Myocyte (in vitro differentiated cells): ENCODE measurements at places on chromosomes 6 and 20. TPM values are rescaled to one million over a fixed set of nuclear protein-coding genes. Genes with fewer than 3 reads are reported as not detected.

DNA sequence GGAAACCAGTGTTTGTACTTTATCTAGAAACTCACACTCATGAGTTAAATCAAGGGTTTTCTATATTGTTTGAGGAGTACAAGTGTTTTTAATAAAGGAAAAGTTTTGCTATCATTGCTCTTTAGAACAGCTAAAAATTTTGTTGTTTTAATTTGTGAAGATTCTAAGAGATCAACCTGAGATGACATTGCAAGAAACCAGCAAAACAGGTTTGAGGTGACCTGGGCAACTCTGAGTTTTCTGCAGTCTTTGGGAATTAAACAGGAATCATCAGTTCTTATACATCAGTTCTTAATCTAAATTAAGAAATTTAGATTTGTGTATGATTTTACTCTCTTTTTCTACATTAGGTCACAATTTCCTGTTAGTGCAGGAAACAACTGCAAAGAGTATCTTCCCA, 114.5 kb downstream of the JAG1 start:
- DNase-seq, result no peak

Gene RAB44
- not detected in 2 replicates for total RNA-seq

GRCh38 chr6:107972413-107973096, 14.5 kb upstream of the SEC63 start:
- DNase-seq, result no peak

DNA sequence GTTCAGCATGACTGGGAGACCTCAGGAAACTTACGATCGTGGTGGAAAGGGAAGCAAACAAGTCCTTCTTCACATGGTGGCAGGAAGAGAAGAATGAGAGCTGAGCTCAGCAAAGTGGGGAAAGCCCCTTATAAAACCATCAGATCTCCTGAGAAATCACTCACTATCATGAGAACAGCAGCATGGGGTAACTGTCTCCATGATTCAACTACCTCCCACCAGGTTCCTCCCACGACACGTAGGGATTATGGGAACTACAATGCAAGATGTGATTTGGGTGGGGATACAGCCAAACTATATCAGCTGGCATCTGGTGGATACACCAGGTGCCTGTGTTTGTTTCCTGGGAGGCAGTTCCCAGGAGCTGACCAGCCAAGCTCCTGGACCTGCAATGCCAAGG, 4.9 kb downstream of the DDO start:
- no peak for DNase-seq

DNA sequence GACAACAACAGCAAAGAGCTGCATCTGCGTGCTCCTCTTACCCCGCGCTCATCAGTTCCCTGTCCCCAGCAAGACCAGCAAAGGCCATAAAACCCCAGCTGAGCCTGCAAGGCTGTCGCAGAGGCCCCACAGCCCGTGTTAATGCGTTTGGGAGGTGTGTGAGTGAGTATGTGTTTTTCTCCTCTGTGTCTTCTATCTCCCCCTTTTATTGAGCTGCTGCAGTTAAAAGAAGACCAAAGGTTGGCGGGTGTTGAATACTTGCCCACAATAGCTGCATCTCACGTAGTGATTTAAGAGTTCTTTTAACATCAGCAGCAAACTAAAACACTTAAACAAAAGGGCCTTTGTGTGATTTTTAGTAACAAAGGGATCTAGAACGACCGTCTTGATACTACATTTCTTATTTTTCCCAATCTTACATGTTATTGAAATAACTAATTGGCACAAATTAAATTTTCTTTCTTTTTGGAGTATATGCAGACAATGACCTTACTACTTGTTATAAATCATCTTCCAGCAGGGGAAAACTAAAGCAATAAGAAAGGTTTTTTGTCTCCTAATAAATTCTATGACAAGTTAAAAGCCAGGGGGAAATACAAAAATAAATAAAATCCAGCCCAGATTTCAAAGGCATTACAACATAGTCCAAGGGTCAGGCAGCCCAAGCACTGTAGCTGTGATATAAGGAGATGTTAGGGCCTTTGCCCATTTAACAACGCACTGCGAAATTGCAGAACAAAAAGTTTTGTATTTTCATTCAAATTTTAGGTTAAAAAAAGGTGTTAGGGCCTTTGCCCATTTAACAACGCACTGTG, 27.2 kb upstream of the CNKSR3 start:
- DNase-seq, result no peak

- no peak for DNase-seq
Observed at GRCh38 chr20:51381557-51381956, 161.0 kb downstream of the NFATC2 start.
